HepG2 (cell line): ENCODE measurements at places on chromosomes 12 and 14.

- no peaks in the 10 kb centered on the region for H3K4me1 ChIP-seq
- H3K4me3 ChIP-seq, result no peak overlapping the region
- H3K27ac ChIP-seq, result no peak overlapping the region
- H3K36me3 ChIP-seq, result no peaks in the 10 kb centered on the region
- no peaks in the 10 kb centered on the region for H3K27me3 ChIP-seq
Measured at GRCh38 chr12:83470749-83471148, 784.0 kb downstream of the TMTC2 start.

DNA sequence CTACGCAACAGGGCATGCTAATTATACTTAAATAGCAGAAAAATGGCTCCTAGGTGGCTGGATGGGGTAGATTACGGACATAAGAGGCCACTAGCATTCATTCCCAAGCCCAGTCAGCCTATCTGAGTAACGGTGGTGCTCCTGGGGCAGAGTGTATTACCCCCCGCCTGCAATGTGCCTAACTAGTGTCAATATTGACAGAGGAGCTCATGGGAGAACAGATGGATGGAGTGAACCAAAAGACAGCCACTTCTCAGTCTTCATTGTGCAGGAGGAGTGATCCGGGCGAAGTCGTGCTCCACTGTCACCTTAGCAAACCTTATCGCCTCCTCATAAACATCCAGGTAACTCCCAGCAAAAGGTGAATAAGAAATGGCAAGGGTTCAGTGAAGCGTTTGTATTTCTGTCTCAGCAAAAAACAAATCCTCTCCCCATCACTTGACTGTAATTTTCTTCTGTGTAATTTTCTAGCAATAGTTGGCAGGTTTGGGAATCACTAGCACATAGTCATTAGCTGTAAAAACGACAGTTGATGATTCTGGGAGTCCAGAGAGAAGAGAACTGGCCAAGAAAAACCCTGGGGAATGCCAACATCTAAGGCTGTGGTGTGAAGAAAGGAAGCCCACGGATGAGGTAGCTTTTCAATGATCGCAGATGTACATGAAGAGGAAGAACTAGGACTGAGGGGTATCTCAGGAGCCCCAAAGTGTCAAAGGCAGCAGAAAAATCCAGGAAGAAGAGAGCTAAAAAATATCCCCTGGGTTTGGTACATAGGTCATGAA lies 126.6 kb upstream of the BCL2L14 start:
- DNase-seq, result no peak
- H3K27me3 ChIP-seq, result peaks cover 21% of the 10 kb centered on the region; the same call in 2 of the 3 replicates
- no peak overlapping the region for H3K27ac ChIP-seq
- H3K4me3 ChIP-seq, result no peak overlapping the region

GRCh38 chr12:10454531-10454930 lies 1.4 kb upstream of the KLRC1 start:
- no peaks in the 10 kb centered on the region for H3K36me3 ChIP-seq
- H3K27ac ChIP-seq, result no peak overlapping the region
- no peaks in the 10 kb centered on the region for H3K27me3 ChIP-seq
- no peak overlapping the region for H3K4me3 ChIP-seq
- H3K4me1 ChIP-seq, result no peaks in the 10 kb centered on the region

DNA sequence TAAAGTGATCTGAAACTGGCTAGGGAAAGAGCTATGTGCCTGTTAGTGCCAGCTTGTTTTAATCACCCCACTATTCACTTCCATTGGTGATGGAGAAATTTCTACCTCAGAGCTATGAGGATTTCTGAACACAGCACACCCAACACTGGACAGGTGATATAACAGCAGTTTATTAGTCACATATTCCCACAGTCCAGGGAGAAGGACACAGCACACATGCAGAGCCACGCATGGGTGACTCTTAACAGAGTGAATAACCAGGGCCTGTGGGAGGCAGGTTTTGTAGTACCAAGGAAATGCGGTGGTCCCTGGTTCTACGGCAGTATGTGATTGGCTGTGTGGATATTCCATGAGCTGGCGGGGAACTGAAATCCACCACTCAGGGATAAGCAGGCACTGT lies 455.1 kb downstream of the BTG1 start:
- no peaks in the 10 kb centered on the region for H3K27me3 ChIP-seq
- H3K36me3 ChIP-seq, result no peaks in the 10 kb centered on the region
- no peak for DNase-seq
- H3K27ac ChIP-seq, result no peak overlapping the region
- H3K4me1 ChIP-seq, result no peaks in the 10 kb centered on the region
- H3K4me3 ChIP-seq, result no peak overlapping the region

GRCh38 chr14:73386342-73386741 lies 72.0 kb downstream of the NUMB start:
- H3K4me3 ChIP-seq, result no peak overlapping the region
- H3K27me3 ChIP-seq, result no peaks in the 10 kb centered on the region
- H3K27ac ChIP-seq, result no peak overlapping the region
- H3K4me1 ChIP-seq, result no peaks in the 10 kb centered on the region
- H3K36me3 ChIP-seq, result no peaks in the 10 kb centered on the region
- no peak for DNase-seq

- no peaks in the 10 kb centered on the region for H3K36me3 ChIP-seq
- no peak overlapping the region for H3K27ac ChIP-seq
- DNase-seq, result no peak
- H3K4me3 ChIP-seq, result no peak overlapping the region
- H3K4me1 ChIP-seq, result no peaks in the 10 kb centered on the region
Measured at GRCh38 chr14:89440986-89441909, 24.2 kb upstream of the FOXN3 start.

DNA sequence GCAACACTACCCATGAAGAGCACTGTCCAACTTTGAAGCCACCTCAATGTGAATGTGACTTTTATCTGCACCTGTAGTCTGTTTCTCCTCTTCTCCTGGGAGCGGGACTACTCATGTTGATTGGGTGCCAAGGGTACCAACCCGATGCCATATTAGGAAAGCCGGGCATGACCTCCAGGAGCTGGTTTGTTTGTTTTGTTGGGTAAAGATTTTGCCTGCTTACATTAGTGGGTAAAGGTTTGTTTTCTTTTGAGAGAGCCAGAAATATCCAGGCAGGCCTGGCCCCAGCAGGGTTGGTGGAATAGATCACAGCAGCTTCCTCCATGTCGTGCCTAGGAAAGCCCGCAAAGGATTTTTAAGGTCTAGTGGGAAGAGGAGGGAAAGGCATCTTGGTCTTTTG lies 19.7 kb upstream of the ITPK1 start:
- peaks cover 1% of the 10 kb centered on the region for H3K27me3 ChIP-seq
- no peak for DNase-seq
- no peak overlapping the region for H3K27ac ChIP-seq
- H3K4me1 ChIP-seq, result peaks cover 54% of the 10 kb centered on the region

DNA sequence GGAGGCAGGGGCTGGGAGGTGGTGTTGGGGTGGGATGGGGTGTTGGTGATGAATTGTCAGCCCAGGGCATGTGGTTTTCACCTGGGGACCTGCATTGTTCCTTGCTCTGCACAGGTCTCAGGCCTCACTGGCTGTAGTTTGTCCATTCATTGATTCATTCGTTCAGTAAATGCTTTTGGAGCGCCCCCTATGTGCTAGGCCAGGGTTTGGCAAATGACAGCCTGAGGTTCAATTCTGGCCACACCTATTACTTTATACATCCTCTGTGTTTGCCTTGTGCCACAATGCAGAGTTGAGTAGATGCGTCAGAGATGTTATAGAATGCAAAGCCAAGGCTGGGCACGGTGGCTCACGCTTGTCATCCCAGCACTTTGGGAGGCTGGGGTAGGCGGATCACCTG lies 4.7 kb downstream of the ADCK1 start:
- no peaks in the 10 kb centered on the region for H3K36me3 ChIP-seq
- no peaks in the 10 kb centered on the region for H3K27me3 ChIP-seq
- H3K27ac ChIP-seq, result no peak overlapping the region
- no peak overlapping the region for H3K4me3 ChIP-seq

GRCh38 chr12:27807063-27807703 lies 27.1 kb upstream of the MANSC4 start:
- H3K4me3 ChIP-seq, result no peak overlapping the region
- no peaks in the 10 kb centered on the region for H3K36me3 ChIP-seq
- H3K27me3 ChIP-seq, result no peaks in the 10 kb centered on the region
- H3K27ac ChIP-seq, result no peak overlapping the region
- DNase-seq, result no peak
- peaks cover 11% of the 10 kb centered on the region for H3K4me1 ChIP-seq

- no peaks in the 10 kb centered on the region for H3K27me3 ChIP-seq
- peaks cover 59% of the 10 kb centered on the region for H3K4me1 ChIP-seq
- H3K36me3 ChIP-seq, result no peaks in the 10 kb centered on the region
- peak overlapping the region; percentile 95 for H3K27ac ChIP-seq
- peak; percentile 44 for DNase-seq
Measured at GRCh38 chr14:106844608-106845285, 1318.4 kb downstream of the TMEM121 start.

DNA sequence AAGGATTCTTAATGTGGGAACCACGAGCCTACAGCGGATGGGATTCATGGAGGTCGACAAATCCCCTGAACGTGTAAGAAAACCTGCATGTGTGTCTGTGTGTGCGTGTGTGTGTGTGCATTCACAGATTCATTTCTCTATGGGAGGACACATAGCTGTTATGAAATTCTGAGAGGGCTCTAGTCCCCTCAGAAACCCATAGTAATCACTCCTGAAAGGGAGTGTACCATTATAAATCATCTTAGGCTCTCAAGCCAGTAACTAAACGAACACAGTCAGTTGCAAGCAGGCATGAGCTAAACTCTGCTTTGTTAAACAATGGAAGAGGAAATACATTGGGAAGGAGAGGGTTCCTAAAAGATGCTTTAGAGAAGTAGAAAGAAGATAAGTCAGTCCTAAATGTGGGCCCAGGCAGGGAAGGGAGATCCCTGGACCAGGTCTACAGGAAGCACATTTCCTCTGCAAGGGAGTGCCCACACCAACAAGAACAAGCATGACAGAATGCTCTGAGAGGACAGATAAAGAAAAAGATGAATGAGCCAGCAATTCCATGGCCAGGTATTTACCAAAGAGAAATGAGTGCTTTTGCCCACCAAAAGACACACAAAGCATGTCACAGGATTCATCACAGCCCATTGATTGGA lies 91.3 kb downstream of the ITPR2 start:
- H3K4me3 ChIP-seq, result no peak overlapping the region
- peaks cover 3% of the 10 kb centered on the region; the same call in 1 of the 2 replicates for H3K36me3 ChIP-seq
- peaks cover 93% of the 10 kb centered on the region for H3K4me1 ChIP-seq

DNA sequence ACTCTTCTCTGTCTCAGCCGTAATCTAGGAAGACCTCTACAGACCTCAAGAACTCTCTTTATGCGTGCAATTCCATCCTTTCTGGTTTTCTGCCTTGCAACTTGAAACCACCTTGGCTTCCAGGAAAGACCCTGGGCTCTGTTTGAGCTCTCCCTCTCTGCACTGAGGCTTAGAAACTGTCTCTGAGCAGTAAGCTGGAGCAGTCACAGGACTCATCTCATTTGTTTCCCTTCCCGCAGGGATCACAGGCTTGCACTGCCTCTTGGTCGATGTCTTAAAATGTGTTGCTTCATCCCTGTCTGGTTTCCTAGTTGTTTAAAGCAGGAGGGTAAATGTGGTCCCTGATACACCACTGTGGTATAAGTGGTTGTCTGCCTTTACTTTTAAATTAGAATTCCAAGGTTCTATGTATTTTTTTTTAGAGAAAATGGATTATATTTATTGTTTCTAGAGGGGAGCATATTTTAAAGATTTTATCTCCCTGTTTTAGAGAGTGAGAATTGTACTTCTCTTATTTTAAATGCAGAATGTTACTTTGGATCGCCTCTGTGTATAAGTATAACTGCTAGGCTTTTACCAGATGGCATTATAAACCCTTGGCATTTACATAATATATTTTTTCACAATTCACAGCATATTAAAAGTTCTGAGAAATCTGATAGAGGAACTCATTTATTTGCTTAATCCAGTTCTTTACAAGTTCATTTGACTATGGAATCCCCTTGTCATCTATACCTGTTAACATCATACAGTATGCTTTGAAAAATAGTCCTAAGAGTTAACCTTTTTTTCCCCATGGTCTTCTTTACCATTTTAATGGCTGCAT lies 26.4 kb downstream of the EID3 start:
- no peak overlapping the region for H3K27ac ChIP-seq
- DNase-seq, result no peak
- peaks cover 13% of the 10 kb centered on the region for H3K36me3 ChIP-seq
- no peaks in the 10 kb centered on the region for H3K4me1 ChIP-seq
- no peak overlapping the region for H3K4me3 ChIP-seq

DNA sequence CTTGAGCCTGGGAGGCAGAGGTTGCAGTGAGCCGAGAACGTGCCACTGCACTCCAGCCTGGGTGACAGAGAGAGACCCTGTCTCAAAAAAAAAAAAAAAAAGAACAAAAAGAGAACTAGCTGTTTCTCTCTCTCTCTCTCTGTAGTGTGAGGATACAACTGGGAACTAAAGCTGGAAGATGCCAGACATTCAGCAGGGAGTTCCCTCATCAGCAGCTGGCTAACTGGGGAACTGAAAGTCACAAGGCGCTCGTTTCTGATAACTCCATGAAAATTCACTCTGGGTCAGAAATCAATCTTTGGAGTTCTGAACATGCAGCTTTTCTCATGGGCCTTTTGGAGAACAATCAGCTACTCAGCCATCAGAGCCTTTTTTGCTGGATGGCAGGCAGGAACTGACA lies 43.5 kb upstream of the MAP1LC3B2 start:
- H3K4me3 ChIP-seq, result no peak overlapping the region
- no peak for DNase-seq
- H3K4me1 ChIP-seq, result no peaks in the 10 kb centered on the region
- peaks cover 30% of the 10 kb centered on the region; the same call in 1 of the 3 replicates for H3K27me3 ChIP-seq
- no peaks in the 10 kb centered on the region for H3K36me3 ChIP-seq

DNA sequence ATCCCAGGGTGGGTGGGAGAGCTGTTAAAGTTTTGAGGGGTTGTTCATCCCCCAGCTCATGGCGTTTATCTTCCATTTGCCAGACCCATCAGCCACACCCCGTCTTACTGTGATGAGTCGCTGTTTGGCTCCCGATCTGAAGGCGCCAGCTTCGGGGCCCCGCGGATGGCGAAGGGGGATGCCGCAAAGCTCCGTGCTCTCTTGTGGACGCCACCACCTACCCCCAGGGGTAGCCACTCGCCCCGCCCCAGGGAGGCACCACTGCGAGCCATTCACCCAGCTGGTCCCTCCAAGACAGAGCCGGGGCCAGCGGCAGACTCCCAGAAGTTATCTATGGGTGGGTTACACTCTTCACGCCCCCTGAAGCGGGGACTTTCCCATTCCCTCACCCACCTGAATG lies 5.7 kb downstream of the RITA1 start:
- H3K4me1 ChIP-seq, result peaks cover 27% of the 10 kb centered on the region
- peaks cover 18% of the 10 kb centered on the region; the same call in 2 of the 3 replicates for H3K36me3 ChIP-seq
- no peak overlapping the region for H3K4me3 ChIP-seq
- no peak for DNase-seq
- no peaks in the 10 kb centered on the region for H3K27me3 ChIP-seq
- H3K27ac ChIP-seq, result no peak overlapping the region

DNA sequence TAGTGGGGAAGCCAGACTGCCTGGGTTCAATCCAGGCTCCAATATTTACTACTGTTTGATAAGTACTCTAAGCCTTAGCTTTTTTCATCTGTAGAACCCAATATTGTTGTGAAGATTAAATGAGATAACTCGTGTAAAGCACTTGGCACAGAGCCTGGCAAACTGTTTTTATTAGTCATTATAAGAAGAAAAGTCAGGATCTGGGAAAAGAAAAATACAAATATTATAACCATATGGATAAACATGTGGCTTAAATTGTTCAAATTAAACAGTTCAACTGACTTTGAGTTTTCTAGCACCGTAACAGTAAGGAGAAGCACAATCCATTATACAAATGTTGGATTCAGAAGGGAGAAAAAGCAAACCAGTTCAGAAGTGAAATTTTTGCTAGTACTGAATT lies 22.0 kb upstream of the CDK17 start:
- no peak overlapping the region for H3K27ac ChIP-seq
- DNase-seq, result no peak
- H3K27me3 ChIP-seq, result no peaks in the 10 kb centered on the region
- peaks cover 27% of the 10 kb centered on the region for H3K4me1 ChIP-seq

- no peaks in the 10 kb centered on the region for H3K27me3 ChIP-seq
- DNase-seq, result peak; percentile 56
- no peak overlapping the region for H3K4me3 ChIP-seq
- H3K4me1 ChIP-seq, result peaks cover 22% of the 10 kb centered on the region
- no peak overlapping the region for H3K27ac ChIP-seq
Measured at GRCh38 chr12:52865090-52865944, 16.5 kb upstream of the KRT78 start.
